ENCODE measurements at places on chromosomes 1 and 21. TPM values are rescaled to one million over a fixed set of nuclear protein-coding genes. Genes with fewer than 3 reads are reported as not detected.

The PLA2G2C gene
- not detected for total RNA-seq

GRCh38 chr1:3687504-3687903 is 35.2 kb downstream of the TP73 start:
- no peak for DNase-seq

DNA sequence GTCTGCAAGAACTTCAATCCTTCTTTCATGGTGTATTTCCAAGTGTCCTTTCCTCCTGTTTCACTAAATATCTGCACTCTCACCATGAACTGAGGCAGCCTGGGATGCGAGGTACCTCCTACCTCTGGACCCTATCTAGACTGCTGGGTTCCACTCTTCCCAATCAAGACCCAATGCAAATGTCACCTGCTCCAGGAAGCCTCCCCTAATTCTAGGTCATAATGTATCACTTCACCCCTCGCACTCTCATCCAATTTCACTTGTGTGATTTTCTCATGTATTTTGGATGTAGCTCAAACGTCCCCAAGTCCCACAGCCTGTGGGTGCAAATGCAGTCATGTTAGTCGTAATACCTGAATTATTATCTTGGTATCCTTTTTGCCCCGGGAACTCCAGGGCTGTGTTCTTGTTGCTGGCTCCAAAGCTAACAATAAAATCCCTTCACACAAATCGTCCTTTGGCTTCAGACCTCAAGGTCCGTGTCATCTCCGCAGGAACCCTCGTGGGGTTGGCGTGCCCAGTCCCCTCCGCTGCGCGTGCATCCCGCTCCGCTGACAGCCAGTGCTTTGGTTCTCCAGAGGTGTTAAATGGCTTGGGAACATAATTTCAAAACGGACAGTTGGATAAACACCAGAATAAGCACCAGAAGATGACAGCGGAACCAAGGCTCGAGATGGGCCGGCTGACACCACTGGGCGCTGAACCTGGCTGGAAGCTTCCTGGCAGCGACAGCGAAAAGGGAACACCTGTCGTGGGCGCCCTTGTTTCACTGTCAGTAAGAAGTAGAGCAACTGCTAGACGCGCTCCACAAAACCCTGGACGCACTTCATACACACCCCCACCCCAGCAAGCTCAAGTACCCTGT is 1.0 kb upstream of the BACH1 start:
- DNase-seq, result no peak

GRCh38 chr1:175968486-175969172 is 225.2 kb upstream of the TNR start:
- no peak for DNase-seq

DNA sequence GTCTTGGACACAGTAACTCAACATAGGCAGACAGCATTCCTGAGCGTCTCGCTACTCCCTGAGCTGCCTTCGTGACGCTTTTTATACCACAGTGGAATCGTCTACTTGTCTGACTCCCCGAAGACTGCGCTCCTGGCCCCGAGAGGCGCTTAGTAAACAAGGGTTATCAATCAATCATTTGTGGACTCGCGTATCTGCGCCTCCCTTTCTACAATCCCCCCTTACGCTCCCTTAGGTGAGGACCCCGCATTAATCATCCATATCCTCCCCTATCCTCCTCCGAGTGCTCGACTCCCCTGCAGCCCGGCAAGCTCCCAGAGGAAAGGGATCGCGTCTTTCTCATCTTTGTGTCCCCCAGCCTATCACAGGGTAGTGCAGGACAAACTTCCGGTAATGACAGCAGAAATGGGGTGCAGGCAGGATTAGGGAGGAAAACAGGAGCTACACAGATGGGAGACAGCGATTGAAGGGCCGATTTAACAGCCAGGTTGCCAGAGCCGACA is 522 bp downstream of the TMEM59 start:
- peak; percentile 34 for DNase-seq

DNA sequence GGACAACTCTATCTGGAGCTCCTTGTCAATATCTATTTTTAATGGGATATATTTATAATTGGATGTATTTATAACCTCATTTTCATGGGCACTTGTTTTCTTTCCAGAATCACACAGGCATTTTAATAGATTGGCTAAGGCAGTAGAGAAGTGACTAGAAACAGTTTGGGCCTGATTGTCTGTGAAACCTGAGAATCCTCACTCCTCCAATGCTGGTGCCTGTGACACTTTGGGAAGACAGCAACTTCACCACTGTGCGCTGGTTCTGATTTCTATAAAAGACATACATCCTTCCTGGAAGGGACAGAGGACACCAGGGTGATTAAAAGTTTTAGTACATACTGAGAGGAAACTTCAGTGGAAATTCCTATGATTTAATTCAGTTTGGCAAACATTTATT is 39.6 kb upstream of the RXRG start:
- no peak for DNase-seq

DNA sequence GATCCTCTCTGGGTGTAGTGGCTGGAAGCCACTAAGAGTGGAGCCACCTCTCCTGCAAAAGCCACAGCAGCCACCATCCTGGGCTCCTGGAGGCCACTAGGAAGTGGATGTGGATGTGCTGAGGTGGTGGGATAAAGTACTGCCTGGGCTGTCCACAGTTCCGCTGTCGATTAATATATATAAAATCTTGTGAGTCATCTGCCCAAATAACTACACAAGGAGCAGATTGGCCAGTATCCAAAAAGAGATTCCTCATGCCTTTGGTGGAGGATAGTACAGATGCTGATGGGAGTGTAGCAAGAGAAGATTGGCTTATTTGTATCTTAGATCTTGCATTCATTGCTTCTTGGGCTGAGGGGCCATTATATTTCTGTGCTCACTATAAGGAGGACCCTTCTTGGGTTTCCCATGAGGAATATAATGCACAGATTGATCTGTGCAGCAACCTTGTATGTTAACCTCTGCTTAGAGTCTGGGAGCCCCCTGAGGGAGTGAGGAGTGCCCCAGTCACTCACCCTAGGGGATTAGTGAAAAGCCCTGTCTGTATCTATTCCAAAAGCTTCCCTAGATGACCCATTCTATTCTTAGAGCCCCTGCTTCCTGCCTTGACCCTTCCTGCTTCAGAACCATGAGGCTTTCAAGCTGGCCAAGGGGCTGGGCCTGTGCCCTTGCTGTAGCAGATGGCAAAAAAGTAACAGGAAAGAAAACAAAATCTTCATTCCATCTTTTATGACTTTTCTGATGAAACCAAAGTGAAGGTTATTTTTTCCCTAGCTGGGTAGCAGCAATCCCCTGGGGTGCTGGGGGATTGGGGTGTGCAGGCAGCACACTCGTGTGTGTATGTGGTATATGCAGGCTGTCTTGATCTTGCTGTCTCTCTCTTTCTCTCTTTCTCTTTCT is 31.7 kb downstream of the RCSD1 start:
- DNase-seq, result peak; percentile 80

Measured in MG63 (cell line).